Fibroblast of lung (primary cell): ENCODE measurements at places on chromosomes 12 and 14. TPM values are rescaled to one million over a fixed set of nuclear protein-coding genes. Genes with fewer than 3 reads are reported as not detected.

DNA sequence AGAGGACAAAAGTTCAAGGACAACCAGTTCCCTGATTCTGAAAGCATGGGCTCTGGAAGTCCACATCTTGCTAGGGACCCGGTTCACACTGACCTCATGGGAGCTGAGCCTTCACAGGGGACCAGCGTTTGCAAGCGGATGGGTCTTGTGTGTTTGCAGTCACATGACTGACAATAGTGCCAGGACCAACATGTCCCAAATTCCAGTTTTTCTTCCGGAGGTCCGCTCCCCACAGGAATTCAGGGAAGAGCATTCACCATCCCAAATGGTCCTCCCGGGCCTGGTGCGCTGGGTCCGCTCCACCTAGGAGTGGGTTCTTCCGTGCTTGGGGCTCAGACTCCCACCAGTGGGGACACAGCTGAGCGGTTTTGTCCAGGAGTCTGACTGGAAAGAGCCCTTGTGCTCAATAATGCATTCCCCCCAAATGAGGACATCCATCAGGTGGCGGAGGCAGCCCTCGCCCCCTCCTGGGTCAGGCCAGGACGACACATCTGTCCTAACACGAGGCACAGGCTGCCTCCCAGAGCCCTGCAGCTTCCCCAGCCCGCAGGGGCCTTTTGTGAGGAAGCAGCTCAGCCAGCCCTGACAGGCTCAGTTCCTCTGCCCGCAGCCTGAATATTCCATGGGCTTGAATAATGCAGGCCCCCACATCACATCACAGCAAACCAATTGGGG lies 91.8 kb upstream of the BCL11B start:
- no peak for DNase-seq

DNA sequence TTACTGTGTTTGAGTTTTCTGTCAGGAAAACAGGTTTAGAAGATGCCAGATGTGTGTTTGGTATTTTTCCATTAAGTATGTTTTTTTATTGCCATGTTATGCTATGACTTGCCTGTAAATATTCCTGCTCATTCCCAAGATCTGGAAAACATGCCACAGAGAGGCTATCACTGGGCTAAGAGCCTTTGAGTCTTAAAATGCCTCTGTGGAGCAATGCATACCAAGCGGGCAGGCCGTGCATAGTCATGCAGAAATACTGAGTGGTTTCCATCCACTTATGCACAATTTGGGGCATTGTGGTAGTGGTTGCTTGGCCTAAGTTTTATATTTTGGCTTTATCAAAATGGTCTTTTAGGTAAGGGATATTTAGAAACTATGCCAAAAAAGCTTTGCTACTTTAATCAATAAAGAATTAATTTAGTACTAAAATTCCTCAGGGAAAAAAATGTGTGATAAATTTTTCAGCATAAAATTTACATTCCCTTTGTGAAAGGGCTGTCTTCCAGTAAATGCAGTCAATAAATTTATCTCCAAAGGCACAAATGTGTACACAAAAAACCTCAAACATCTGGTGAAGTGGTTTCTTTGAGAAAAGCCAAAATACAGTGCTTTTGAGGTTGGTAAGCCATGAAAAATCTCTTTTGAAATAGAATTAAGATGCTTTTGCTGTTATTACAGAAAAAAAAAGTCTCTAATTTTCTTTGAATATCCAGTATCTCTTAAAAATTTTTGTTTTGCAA lies 341.3 kb upstream of the FBXO33 start:
- no peak for DNase-seq

DNA sequence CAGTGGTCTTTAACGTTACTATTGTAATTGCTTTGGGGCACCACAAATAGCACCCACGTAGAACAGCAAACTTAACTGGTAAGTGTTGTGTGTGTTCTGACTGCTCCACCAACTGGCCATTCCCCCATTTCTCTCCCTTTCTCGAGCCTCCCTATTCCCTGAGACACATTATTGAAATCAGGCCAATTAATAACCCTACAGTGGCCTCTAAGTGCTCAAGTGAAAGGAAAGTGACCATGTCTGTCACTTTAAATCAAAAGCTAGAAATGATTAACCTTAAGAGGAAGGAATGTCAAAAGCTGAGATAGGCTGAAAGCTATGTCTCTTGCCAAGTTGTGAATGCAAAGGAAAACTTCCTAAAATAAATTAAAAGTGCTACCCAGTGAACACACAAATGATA lies 22.3 kb downstream of the PPP1R13B start:
- DNase-seq = no peak

GRCh38 chr12:99810718-99811593 lies 163.4 kb downstream of the GARIN6 start:
- peak; percentile 41 for DNase-seq

The SDR9C7 gene
- total RNA-seq = not detected in 2 replicates

The CFAP73 gene
- total RNA-seq = not detected in 2 replicates

DNA sequence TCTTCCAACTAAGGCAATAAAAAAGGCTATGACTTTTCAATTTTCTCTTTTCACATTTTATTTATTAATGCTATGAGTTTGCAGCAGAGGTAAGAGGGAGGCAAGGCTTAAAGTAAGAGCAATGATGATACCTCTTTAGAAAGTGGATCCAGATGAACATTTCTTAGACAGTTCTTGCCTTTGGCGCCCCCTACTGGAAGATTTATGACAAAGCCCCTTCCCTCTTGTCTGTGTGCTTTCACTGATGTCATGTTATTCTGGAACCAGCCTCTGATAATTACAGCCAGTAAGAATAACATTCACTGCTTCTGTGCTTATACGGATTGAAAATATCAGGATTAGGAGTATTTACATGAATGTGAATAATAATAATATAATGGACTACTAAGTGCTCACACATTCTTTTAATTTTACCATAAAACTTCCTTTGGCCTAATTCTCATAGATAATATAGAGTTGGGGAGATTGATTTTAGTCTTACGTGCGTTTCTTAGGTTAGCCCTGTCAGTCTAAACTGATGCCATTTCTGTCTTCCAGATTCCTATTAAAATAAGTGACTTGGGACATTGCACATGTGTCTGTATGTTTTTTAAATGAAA lies 1929.9 kb upstream of the SEL1L start:
- DNase-seq = peak; percentile 3

DNA sequence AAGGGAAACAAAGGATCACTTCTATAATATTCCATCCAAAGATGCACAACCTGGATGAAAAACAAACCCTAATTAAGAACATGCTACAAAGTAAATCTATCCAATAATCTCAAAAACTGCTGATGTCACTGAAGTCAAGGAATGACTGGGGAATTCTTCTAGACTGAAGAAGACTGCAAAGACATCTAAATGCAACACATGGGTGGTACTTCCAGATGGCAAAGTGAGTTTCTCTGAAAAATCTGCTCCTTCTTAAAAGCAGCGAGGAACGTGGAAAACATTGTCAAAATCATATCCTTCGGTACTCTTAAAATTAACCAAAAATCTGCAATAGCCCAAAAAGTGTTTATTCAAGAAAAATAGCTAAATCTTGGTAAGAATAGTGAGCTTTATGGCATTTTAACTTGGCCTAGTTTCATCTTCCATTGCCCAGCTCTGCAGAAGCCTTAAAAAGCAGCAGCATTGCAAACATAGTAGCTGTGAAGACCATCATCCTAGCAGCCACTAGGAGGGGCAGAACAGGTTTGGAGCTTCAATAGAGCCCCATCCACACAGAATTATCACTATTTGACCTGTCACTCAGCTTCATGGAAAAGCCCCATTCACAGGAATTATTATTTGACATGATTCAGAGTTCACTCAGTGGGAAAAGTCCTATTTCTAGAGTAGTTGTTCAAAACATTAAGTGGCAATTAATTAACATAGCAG lies 7.4 kb downstream of the CLEC14A start:
- no peak for DNase-seq
